ENCODE measurements at places on chromosomes 5 and 9. TPM values are rescaled to one million over a fixed set of nuclear protein-coding genes. Genes with fewer than 3 reads are reported as not detected.
A peak's percentile ranks its signal among the peaks of the same experiment; 100 is the strongest.

The GBGT1 gene
- 46.8 TPM for total RNA-seq

- no peak for DNase-seq
Measured at GRCh38 chr9:92607773-92608172, 62.2 kb downstream of the IPPK start.

GRCh38 chr5:109693535-109694400 is 4.0 kb downstream of the MAN2A1 start:
- no peak for DNase-seq

- no peak for DNase-seq
Measured at GRCh38 chr9:72412483-72413040, 47.6 kb upstream of the ZFAND5 start.

DNA sequence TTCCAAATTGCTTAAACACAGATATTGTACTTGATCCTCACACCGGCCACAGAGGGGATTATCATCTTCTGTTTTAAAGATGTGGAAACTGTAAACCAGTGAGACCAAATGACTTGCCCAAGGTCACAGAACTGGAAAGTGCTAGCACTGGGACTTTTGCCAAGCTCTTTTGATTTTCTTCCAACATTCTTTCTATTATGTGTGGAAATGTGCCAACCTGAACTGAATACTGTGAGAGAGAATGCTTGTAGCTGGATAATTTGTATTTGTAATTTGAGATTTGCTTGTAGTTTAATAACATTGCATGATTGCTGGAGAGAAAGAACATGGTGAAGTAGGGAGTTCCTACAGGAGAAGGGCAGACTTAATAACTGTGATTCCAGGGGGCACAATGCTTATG is 977.9 kb upstream of the NUDT12 start:
- DNase-seq: no peak

The ARHGEF39 gene
- 0.54 TPM for total RNA-seq

The HRH2 gene
- 23.1 TPM for total RNA-seq

DNA sequence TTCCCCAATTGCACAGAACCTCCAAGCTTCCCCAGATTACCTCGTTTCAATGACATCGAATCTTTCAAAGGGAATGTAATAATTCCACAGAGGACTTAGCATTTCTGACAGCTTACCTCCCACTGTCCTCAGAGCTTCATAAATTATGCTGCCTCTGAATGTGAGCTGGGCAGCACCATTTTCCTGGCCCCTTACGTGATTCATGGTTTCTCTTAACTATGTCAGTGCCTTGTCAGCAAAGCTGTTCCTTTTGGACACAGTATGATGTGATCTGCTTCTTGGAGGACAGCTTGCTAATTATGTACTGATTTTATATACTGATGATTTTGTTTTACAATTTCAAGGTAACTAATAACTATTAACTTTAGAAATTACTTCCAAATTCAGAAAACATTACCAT is 27.7 kb upstream of the SSBP2 start:
- DNase-seq: no peak

DNA sequence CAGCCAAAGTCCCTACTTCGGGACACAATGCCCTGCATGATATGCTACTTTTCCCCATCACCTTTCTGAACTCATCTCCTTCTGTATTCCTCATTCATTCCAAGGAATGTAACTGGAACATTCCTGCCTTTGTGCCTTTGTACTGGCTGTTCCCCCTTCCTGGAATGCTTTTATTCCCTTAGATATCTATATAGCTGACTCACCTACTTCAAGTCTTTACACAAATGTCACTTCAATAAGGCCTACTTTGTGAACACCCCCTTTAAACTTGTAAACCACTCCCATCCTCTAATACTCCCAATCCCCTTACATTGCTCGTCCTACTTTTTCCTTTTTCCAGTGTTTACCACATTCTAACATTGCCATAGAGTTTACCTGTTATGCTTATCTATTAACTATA is 2.4 kb downstream of the NOL6 start:
- no peak for DNase-seq

GRCh38 chr9:20408513-20408912 is 213.8 kb downstream of the MLLT3 start:
- no peak for DNase-seq

GRCh38 chr5:128395073-128395472 is 143.0 kb downstream of the FBN2 start:
- DNase-seq: no peak

- peak; percentile 33 for DNase-seq
Measured at GRCh38 chr5:122183098-122183787, 53.9 kb downstream of the ZNF474 start.

DNA sequence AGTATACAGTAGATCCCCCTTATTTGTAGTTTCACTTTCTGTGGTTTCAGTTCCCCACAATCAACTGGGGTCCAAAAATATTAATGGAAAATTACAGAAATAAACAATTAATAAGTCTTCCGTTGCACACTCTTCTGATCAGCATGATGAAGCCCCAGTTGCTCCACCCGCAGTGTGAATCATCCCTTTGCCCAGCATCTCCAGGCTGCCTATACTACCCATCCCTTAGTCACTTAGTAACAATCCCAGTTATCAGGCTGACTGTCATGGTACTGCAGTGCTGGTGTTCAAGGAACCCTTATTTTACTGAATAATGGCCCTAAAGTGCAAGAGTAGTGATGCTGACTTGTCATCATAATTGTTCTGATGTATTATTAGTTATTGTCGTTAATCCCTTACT is 28.9 kb downstream of the SHC3 start:
- DNase-seq: no peak

DNA sequence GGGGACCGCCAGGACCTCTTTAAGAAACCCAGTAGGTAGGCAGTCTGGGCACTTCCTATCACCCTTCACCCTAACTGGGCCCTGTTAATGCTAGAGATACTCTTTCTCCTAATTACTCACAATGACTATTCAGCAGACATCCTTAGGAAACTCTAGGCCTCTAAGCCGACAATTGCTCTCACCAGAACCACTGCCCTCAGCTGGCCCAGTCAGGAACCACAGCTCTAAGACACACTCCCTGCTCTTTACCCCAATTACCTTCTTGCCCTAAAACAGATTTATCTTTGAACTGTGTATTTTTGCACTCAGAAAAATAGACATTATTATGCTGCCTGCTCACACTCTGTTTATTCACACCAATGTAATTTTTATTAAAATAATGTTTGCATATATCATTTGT is 432.6 kb upstream of the SLC30A5 start:
- no peak for DNase-seq

- peak; percentile 82 for DNase-seq
Measured at GRCh38 chr5:151745071-151745705, 13.2 kb downstream of the ATOX1 start.

DNA sequence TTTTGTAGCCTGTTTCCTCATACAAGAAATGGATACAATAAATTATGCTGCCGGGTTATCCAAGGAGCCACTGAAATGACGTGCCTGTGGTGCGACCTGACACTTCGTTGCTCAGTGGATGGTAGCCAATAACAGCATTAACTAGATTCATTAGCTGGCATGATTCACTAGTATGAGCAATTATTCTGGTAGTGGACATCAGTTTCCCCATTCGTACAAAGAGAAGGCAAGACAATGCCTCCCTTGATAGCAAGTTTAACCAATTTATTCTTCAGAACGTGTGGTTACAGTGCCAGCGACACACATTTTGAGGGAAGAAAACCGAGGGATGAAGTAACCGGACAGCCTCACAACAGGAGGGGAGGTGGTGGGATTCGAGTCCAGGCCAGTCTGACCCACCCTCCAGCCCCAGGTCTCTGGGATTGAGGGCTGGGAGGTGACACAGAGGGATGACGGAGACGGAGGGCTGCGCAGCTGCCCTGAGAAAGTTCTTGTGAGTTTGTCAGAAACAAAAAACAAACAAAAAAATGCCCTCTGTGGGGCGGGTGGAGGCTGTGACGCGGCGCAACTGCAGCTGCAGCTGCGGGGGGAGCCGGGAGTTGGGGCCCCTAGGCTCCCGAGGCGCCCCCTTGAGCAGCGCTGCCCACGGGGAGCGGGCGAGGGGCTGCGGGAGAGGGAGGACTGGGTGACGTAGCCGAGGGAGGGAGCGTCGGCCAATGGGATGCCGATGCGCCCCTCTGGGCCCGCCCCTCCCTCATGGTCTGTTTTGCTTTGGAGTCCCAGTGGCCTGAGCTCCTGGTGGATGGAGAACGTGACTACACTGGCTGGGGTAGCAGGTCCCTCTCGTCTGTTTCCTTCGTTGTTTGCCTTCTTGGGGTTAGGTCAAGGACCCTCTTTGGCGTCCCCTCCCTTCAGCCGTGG is 10.9 kb downstream of the LHX2 start:
- no peak for DNase-seq

DNA sequence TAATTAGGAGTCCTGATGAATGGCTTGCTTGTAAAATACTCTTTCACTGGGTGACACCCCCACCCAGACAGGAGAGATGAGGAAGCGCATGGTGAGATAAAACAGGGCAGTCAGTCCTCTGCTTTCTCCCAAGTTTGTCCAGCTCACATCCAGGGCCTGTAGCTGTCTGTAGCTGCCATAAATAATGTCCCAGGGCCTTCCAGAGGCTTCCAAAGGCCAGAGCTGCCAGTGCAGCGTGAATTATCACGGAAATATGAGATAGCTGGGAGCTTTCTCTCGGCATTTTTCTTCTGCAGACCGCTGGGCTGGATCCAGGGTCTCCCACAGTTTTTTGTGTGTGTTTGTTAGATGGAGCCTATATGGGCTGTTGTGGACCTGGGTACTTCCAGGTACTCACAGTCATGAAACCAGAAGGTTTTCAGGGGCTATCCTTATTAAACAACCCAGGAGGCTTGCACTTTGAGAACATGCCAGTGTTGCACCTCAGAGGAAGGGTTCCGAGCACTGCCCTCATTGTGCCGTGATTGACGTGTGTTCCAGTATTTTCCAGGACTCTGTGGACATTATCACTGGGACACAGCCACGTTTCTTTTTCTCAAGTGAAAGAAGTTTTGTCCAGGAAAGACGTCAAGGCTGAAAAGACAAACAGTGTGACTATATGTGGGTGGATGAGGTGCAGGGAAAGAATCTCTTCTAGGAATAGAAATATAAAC is 117.5 kb downstream of the FGF1 start:
- no peak for DNase-seq

GRCh38 chr5:132493241-132493640 is 2.7 kb upstream of the IRF1 start:
- no peak for DNase-seq
